ENCODE measurements at places on chromosomes 13 and 19. TPM values are rescaled to one million over a fixed set of nuclear protein-coding genes. Genes with fewer than 3 reads are reported as not detected.
A peak's percentile ranks its signal among the peaks of the same experiment; 100 is the strongest.

GRCh38 chr19:14059093-14059480 is 2.8 kb downstream of the PALM3 start:
- peak; percentile 21 for DNase-seq

GRCh38 chr19:48636859-48637448 is at the start of gene DBP:
DBP (minus strand) TSS chr19:48637379; CDS start chr19:48636994, 385 bp downstream.
- peak; percentile 47 for DNase-seq

GRCh38 chr19:56838909-56839651 is 1.4 kb downstream of the PEG3 start:
- peak; percentile 70 for DNase-seq

Gene ZAR1L
- not detected for total RNA-seq

DNA sequence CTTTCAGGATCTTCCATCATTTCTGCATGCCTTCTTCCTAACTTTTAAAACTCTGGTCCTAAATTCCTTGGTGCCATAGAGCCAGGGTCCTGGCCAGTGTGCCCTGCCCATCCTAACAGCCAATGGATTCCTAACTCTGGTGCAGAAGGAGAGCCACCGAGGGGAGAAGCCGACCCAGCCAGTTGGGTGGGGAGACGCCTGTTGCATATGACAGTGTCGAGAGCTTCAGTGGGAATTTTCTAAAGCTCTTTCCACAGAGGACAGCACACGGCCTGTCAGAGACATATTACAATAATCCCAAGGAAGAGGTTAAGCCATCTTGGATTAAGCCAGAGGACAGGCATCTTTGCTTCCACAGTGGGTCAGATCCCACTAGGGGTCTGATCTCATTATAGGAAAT is 180.4 kb downstream of the ZNF536 start:
- DNase-seq: no peak

DNA sequence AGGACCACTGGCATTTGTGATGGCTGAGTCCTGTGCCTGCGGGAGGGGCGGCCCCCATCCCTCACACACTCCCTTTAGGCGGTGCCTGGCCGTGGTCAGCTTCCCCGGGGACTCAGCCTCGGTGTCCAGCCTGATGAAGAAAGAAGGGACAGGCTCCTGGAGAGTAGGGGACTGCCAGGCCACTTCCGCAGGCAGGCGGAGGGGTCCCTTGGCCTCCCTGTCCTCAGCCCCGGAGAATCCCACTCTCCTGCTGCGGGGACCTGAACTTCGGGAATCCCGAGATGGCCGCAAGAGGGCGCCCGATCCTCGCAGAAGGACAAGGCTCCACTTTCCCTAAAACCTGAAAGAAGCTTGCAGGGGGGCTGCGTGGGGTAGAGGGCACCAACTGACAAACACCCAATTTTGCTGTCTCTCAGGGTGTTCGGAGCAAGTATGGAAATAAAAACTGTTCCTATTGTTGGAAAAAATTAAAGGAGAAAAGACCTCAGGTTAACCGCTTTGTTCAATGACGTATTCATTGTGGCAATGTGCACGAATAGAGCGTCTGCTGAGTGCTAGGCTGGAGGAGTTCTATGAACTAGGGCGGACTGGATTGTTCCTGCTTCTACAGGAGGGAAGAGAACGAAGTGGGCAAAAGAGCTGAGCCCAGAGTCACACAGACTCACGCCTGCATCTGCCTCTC is 297.3 kb downstream of the ZNF536 start:
- DNase-seq: peak; percentile 50

Gene IZUMO2
- total RNA-seq: not detected

Gene ZNF446
- total RNA-seq: 3.0 TPM

GRCh38 chr13:29545988-29546387 is 49.5 kb downstream of the SLC7A1 start:
- DNase-seq: peak; percentile 49

DNA sequence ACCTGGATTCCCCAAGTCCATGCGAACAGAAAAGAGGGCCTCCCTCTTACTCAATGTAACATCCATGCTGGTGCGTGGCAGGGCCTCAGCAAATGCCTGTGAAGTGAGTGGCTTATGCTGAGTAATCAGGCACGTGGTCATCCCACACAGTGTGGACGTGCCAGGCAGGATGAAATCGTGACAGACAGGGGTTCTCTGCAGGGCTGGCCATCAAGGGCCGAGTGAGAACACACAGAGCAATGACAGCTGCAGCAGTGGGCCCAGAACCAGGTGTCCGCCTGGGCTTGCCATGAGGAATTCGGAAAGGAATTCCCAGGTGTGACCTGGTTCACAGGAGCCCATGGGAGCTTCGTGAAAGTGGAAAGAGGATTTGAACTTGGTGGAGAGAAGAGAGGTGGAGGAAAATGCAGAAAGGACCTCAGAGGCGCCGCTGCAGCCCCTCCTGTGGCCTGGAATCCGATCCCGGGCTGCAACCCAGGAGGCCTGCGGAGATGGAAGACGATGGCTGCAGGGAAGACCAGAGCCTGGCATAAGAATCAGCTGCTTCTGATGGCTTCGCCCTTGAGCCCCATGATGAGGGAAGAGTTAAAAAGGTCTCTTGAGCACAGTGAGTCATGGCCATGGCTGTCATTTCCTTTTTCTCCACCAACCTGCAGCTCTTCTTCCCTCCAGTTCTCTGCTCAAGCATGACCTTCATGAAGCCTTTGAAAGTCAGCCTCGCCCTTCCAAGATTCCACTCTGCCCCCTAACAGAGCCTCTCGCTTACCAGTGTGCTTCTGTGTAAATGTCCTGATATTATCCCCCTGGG is 34.6 kb upstream of the SOX1 start:
- DNase-seq: no peak

DNA sequence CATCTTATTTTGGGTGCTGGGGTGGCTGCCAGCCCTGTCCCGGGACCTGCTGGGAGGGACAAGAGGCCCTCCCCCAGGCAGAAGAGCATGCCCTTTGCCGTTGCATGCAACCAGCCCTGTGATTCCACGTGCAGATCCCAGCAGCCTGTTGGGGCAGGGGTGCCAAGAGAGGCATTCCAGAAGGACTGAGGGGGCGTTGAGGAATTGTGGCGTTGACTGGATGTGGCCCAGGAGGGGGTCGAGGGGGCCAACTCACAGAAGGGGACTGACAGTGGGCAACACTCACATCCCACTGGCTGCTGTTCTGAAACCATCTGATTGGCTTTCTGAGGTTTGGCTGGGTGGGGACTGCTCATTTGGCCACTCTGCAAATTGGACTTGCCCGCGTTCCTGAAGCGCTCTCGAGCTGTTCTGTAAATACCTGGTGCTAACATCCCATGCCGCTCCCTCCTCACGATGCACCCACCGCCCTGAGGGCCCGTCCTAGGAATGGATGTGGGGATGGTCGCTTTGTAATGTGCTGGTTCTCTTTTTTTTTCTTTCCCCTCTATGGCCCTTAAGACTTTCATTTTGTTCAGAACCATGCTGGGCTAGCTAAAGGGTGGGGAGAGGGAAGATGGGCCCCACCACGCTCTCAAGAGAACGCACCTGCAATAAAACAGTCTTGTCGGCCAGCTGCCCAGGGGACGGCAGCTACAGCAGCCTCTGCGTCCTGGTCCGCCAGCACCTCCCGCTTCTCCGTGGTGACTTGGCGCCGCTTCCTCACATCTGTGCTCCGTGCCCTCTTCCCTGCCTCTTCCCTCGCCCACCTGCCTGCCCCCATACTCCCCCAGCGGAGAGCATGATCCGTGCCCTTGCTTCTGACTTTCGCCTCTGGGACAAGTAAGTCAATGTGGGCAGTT is 8.6 kb downstream of the CALM3 start:
- no peak for DNase-seq

DNA sequence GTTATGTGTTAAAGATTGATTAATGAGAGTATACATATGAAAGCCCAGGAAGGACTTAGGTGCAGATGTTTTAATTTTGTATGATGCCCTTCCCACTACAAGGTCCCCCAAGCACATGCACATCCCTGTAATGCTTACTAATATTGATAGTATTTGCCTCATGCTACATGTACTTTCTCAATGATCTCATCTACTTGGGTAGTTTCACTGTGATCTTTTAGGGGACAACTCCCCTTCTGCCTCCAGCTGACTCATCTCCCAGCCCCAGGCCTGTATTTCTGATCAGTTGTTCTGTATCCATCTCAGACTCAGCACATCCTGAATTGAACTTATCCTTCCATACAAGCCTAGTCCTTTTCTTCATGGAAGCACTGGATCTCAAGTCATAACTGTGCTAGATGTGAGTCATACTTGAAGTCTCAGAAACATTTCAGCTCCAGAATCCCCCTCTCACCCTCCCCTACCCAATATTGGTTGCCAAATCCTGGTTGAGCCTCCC is 49.4 kb upstream of the INTS6 start:
- no peak for DNase-seq

Gene KLK3
- total RNA-seq: not detected

- DNase-seq: peak; percentile 64
These were observed 4.3 kb downstream of the HPN start for GRCh38 chr19:35045667-35046300.

DNA sequence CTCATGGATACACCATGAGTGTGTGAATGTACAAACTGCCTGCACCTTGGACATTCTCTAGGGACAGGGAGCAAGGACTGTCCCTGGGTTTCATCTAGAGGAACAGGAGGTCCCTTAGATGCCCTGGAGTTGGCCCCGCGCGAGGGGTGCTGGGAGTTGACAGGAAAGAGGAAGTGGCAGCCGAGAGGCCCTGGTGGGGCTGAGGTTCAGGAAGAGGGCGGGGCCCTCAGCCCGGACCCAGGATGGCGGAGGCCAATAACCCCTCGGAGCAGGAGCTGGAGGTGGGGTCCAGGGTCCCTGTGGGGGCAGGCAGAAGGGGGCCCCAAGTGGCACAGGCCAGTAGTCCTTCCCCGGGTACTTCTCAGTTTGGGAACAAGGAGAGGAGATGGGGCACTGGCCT is 6.9 kb downstream of the PKN1 start:
- peak; percentile 44 for DNase-seq

Gene CYP2S1
- 0.65 TPM for total RNA-seq

Measured in lung microvascular endothelial cell (primary cell).